ENCODE measurements at places on chromosomes 12 and 14.

DNA sequence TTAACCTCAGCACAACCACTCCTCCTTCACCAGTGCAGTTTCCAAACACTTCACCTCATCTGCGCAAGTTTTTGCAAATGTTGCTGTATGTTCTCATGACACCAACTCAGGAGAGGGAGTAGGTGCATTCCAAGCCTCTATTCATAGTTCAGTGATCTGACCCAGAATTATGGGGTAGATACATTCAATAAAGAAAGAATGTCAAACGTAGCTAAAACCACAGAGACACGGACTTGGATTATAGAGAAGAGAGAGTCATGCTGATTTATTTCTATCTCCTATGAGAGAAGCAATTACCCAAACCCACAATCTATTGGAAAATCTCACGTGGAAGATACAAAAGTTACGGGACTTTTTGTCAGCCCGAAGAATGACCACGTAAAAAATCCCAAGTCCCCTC is 1006.0 kb upstream of the TMEM132C start:
- no peak for DNase-seq

GRCh38 chr12:47741340-47741703 is 16.0 kb upstream of the ENDOU start:
- DNase-seq = peak; percentile 81

GRCh38 chr12:106446419-106447092 is 89.0 kb downstream of the POLR3B start:
- DNase-seq = no peak

DNA sequence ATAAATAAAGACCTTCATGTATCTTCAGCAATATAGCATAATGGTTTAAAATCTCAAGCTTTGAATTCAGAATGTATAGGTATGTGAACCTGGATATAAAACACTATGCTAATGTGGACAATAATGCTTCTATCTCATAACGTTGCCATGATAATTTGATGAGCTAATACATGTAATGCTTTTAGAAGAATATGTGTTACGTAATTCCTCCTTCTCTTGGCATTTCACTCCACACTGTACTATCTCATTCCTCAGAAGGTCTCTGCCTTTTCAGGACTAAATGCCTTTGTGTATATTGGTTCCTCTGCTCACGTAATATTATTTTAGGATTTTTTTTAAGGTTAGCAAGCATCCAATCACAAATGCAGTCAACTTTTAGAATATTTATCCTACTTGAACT is 86.5 kb downstream of the FOXA1 start:
- no peak for DNase-seq

GRCh38 chr14:65259000-65259399 is 153.5 kb upstream of the FUT8 start:
- no peak for DNase-seq

DNA sequence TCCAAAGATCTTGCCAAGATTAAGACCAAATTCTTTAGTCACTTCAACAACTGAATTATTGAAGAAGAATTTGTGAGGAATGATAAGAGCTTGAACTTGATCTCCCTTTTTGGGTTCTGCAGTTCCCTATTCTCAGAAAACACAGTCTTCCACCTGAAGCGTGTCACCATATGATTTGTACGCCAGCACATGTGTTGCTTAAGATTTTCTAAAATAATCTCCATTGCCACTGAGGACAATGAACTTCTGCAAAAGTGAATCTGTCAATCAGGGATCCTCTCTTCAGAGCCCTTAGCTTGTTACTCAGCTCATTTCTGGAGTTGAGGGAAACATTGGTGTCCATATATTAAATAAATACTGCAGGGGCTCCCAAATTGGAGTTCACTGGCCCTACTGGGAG is 4.2 kb upstream of the SPIC start:
- DNase-seq = no peak

DNA sequence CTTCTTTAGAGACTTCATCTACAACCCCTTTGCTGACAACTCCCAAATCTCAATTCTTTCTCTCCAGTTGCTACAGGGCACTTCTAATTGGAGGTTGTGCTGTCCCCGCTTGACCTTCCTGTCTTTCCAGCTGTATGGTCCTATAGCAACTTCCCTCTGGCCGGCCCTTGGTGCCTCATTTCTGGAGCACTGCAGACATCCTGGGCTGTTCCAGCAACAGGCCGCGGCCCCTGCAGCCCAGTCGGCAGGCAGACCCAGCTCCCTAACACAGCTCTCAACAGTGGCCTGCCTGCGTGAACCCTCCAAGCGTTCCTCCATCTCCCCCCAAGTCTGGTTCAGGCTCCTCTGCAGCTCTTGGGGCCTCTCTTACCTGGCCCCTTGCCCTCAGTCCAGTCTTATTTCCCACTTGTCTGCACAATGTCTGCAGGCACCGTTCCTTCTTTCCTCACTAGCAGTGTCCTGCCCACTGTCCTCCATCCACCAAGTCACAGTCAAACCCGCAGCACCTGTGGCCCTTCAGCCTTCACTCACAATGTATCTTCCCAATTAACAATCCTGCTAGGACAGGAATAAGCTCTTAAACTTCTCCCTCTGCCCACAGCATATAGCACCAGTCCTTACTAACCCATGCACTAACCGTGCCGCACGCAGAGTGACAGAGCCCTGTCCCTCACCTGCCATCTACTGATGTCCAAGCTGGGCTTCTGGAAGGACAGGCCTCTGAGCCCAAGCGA is 1.6 kb upstream of the EML1 start:
- DNase-seq = no peak

- no peak for DNase-seq
Measured at GRCh38 chr14:93676416-93676958, 111.8 kb downstream of the PRIMA1 start.

DNA sequence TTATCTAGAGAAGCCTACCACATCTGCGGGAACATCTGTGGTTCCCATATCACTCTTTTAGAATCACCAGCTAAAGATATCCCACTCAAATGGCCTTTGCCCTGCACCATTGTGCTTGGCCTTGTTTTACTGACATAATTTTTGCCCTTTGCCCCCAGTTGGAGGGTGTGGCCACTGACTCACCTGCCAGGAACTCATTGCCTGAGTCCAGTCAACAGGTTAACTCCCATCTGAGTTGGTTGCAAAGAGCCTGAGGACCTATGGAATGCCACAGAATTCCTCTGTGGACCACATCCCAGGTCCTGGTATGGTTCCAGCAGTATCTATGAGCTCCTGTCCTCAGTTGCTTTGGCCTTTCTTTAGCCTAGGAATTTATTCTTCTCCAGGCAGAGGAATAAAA is 55.7 kb upstream of the PTGR2 start:
- peak; percentile 96 for DNase-seq

- DNase-seq = no peak
Measured at GRCh38 chr14:75612157-75612556, 33.7 kb downstream of the FLVCR2 start.

GRCh38 chr12:49887536-49888401 is 15.9 kb downstream of the FAIM2 start:
- DNase-seq = peak; percentile 48

DNA sequence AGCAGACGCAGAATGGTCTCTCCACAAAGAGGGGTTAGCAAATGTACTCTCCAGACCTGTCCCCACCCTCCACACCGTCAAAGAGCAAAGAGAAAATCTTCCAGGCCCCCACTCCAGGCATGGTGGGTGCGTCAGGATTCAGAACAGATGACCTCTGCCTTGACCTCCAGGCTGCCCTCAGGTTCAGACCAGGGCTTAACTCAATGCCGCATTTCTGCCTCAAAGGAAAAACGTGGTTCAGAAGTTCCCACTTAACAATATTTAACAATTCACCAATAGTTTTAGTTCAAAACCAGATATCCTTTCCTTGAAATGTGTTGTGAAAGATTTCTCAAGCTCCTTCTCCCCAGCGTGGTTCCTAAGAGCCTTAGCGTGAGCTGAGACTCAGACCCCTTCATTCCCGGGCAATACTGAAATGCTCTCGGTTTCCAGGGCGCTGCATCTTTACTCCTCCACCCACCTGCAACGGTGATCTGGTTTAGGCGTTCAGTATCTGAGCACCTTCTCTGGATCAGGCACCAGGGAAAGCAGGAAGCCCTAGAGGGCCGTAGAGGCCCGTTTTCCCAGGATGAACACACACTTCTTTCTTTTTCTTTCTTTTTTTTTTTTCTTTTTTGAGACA is 22.9 kb downstream of the HSP90AA1 start:
- no peak for DNase-seq
